ENCODE measurements at places on chromosomes 5 and 9. TPM values are rescaled to one million over a fixed set of nuclear protein-coding genes. Genes with fewer than 3 reads are reported as not detected.

Gene PRSS3
- polyA plus RNA-seq = 0.93 TPM

Gene MTAP
- 47.7 TPM for polyA plus RNA-seq

Gene RUFY1
- polyA plus RNA-seq = 69.1 TPM

Gene PPP1R26
- 26.4 TPM for polyA plus RNA-seq

Gene IL17B
- polyA plus RNA-seq = 2.8 TPM

Gene DPYSL3
- polyA plus RNA-seq = 40.3 TPM

Gene CAPSL
- 7.4 TPM for polyA plus RNA-seq

Gene GZMA
- 0.69 TPM for polyA plus RNA-seq

Gene MRPS30
- 72.6 TPM for polyA plus RNA-seq

Gene ANKRD31
- 0.53 TPM for polyA plus RNA-seq

GRCh38 chr5:158384535-158385481 lies 525.9 kb upstream of the CLINT1 start:
- DNase-seq = no peak

- no peak for DNase-seq
These were observed 1.9 kb downstream of the HOMER1 start for GRCh38 chr5:79512049-79512448.

DNA sequence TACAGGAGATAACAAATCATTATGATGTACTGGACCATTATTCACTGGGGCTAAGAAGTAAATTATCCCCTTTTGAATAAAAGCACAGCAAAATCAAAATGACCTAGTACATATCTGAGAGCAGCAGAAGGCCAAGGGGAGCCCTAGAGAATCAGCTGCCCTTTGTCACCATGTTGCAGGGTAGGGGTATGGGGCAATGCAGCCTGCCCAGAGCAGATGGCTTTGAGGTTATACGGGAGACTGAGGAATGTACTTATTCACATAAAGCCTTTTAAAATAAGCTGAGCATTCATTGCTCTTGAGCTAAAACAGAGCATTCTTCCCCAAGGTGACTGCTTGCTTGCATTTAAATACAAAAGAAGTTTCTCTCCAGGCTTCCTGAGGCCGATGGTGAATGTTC lies 2.6 kb upstream of the TNFAIP8 start:
- DNase-seq = no peak

DNA sequence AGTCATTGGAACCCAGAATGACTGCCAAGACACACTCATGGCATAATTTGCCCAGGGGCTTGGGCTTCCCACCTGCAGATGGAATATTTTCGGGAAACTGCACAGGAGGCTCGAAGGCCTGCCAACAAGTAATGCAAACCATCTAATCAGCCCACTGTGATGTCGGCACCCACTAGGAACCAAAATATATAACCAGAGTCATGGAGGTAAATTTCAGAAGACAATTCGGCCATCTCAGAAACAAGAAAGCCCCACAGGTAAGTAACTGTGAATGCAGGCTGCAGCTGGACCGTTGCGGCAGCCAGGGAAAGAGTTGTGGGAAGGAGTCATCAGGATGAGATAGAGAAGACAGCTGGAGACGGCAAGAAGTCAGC lies 264.4 kb downstream of the SYK start:
- DNase-seq = no peak

- DNase-seq = no peak
These were observed 90.1 kb downstream of the ADAMTS6 start for GRCh38 chr5:65391591-65391990.

DNA sequence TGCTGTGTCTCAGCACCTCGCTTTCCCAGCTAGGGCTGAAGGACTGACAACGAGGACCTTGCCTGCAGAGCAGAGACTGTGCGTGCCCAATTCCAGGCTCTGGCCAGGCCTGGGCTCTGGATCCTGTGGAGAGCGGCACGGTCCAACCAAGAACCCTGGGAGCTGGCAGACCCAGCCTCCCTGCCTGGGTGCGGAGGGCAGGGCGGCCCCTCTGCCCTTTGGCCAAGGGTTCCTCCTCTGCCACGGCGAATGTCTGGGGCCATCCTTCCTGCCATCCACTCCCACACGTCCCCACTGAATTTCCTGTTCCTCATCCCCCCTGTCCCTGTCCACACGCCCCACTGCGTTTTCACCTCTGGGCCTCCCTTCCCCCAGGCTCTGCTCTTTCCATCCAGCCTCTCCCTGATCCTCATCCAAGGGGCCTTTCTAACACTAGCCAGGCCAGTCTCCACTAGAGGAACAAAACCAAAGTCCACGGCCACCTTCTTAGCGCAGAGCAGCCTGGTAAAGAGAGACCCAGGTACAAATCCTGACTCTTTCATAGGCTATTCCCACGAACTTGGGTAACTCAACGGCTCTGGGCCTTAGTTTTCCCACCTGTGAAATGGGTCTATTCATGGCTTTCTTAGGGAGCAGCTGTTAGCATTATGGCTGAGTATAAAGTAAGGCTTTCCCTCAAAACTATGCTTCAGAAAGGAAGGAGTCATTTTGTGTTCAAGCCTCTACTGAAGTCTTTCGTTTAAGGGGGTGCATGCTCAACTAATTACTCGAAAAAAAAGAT lies 95.5 kb upstream of the PHYKPL start:
- no peak for DNase-seq

DNA sequence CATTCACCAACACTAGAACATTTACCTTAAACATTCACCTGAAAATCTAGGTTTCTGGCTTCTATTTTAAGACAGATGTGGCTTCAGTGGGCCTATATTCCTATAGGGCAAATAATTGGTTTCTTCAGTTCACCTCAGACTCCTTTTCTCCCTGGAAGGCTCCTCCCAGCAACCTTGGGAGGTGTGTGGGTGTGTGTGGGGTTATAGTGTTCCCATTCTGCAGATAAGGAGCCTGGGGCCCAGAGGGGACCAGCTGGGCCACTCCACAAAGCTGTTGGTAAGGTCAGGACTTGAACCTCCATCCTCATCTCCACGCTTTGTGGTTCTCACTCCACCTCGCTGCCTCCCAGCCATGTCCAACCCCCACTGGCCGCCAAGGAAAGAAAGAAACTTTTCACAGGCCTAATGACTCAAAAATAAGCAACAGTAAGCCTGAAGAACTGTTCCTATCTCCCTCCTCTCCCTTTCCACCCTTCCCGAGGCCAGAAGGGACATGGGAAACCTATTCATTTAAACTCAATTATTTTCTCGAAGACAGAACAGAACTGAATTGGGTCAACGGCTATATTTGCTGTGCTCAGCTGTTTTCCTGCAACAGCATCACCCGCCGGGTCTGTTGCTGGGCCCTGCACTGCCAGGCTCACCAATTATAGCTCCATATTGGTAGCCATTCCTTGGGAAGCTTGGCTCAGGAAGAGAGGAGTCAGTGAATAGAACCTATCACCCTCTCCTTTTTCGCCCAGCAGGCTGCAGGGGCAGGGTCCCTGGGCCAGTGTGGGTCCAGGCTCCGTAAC lies 78.5 kb downstream of the DAB2IP start:
- DNase-seq = no peak

DNA sequence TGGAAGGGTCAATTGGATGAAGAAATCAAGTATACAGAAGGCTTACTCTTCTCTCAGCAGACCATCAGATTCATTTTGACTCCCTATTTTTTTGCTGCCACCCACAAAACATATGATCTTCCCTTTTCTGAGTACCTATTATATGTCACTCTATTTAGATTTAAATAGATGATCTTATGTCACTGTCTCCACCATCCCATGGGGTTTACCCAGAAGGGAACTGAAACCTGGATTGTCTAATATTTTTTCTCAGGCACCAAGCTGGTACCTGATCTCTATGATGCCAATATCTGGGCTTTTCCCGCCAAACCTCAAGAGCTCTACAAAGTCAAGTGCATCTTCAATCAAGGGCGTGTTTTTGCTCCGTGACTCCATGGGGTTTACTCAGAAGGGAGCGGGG lies 118.7 kb downstream of the GAS1 start:
- DNase-seq = no peak

DNA sequence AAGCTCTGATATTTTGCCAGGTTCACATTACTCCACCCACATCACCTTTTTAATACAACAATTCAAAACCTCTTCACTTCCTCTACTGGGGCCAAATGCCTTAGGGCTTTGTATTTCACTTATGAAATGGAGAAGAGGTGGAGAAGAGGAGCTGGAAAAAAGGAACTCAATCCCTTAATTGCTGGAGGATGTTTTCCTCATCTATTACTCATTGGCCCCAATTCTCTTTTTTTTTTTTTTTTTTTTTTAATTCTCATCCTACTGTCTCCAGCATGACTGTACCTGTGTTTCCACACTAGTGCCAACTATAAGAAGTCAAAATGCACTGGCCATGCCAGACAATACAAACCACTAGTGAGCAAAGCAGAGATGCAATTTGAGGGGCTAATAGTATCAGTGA lies 20.9 kb downstream of the FAM13B start:
- no peak for DNase-seq

DNA sequence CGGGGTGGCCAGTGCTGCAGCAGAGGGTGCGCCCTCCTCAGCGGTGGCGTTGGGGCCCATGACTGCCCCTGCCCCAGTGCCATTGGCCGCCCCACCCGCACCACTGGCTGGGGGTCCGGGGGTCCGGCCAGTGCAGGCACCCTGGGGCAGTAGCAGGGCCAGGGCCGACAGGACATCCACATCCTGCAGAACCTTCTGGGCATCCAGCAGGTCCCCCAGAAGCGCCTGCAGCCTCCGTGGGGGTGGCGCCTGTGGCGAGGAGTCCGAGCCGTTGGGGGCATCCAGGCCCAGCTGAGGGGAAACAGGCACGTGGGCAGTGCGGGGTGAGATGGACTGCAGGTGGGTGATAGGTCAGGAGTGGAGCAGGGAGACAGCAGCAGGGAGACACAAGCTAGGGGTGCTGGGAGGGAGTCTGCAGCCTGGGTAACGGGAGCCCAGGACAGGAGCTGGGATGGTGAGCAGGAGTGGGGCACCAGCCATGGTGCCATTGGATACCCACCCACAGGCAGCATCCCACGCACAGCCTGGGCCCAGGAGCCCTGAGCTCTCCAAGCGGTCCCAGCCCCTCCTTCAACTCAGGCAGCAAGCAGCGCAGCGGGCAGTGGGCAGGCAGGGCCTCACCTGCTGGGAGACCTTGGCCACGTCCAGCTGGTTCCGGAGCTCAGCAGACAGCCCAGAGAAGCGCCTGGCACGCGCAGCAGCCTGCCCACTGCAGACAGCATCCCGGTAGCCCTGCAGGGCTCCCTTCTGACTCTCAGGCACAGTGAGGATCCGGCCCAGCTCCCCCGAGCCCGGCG lies 7.1 kb downstream of the ABCA2 start:
- DNase-seq = no peak

DNA sequence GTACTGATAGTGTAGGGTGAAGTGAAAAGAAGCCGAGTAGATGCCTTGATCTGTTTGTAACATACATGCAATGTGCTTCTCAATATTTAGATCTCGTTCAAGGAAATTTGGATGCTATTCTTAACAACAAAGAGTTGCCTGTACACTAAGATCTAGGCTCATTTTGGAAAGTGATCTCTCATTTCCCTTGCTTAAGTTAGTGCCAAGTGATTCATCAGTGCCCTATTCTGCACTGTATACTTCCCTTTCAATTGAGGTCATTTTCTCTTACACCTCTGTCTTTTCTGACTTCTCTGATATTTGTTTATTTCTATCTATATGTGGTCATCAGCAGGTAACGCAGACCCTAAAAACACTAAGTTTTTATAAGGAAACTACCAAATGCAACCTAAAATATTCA lies 528.6 kb upstream of the PTPRD start:
- no peak for DNase-seq

- DNase-seq = no peak
These were observed 36.8 kb upstream of the RNF38 start for GRCh38 chr9:36436909-36437308.

- no peak for DNase-seq
These were observed 57.7 kb downstream of the PDE6A start for GRCh38 chr5:149886692-149887470.

DNA sequence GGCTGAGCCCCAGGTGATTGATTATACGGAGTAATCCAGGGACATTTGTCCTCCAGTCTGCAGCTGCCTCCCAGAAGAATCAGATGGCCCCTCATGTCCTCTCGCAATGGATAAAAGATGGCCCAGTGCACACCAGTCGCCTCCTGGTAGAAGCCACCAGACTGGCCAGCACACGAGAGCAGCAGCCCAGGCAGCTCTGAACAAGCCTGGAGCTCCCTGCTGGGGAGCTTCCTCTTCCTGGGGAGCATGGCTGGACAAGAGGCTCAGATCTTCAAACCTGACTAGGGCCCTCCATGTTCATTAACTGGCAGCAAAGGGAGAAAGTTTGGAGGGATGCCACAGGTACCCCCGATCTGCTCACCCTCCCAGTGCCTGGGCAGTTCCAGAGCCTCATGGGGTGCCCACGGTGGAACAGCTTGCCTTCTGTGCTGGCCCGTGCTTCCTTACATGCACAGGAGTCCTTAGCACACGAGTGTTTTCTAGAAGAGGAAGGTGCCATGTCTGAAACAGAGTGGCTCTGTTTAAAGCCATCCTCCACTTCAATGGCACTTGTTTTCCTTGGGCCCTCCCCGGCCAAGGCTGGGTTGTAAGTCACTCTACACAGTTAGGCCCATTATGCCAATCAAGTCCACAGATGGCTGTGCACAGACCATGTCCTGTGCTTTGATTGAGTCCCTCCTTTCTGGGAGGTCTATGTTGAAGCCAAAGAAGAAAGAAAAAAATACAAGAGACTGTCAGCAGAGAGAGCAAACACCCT lies 75.6 kb downstream of the PRRT1B start:
- no peak for DNase-seq

GRCh38 chr9:121272401-121272948 lies 4.5 kb downstream of the GSN start:
- DNase-seq = no peak

- DNase-seq = no peak
These were observed 60.6 kb downstream of the TNFSF15 start for GRCh38 chr9:114745108-114745848.

Data from right renal pelvis (tissue), 4 donors.